Skin of body (tissue), 3 donors: ENCODE measurements at places on chromosomes 11 and 22.

GRCh38 chr22:42468841-42469240 lies 36.6 kb upstream of the NFAM1 start:
- no peak for DNase-seq

DNA sequence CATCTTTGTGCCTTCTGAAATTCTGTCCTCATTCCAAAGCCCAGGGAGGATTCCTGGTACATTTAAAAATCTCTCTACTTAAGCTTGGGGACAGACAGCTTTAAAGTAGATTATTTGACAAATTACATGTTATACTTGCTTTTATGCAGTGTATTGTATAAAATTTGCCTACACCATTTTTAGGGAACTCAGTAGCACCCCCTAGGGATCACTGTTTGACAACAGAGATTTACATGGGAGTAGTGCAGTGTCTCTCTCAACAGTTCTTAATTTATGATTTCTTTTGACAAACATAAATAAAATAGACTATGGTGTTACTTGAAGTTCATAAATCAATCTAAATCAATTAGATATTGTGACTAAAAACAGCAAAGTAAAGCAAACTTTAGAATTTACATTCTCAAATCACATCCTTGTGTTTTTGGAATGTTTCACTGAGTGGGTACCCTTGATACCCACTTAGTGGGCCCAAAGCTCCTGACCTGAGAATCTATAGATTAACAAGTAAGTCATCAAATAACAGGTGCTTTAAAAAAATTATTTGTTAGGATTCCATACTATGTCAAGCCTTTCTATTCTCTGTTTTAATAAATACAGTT lies 428.8 kb downstream of the DYNC2H1 start:
- DNase-seq: no peak

GRCh38 chr11:81005595-81005994 lies 1564.8 kb upstream of the TENM4 start:
- no peak for DNase-seq

DNA sequence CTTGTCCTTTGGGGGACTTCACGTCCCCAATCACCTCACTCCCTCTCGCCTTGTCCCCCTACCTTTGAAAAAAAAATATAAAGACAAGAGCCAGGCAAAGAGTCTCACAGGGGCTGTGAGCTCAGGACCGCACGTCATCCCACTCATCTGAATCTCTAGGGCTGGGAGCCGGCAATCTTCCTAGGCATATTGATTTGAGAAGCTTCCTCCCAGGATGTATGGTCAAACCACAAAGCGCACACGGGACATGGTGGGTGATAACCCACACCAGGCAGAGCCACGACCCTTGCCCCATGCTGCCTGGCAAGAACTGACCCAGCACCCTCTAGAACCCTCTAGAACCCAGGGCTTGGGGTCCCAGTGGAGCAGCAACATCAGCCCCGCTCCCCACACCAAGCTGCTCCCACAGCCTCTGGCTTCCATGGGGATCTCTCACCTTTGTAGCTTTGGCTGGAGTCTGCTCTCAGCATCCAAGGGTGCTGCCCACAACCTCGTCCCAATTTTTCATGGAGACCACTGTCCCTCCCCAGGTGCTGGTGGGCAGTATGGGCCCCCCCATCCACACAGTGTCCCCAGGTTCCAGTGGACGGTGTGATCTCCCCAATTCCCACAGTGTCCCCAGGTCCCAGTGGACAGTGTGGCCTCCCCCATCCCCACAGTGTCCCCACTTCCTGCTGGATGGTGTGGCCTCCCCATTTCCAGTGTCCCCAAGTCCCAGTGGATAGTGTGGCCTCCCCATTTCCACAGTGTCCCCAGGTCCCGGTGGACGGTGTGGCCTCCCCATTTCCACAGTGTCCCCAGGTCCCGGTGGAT lies 85.2 kb upstream of the FGF3 start:
- DNase-seq: no peak

GRCh38 chr22:39859903-39860588 lies 33.5 kb downstream of the ENTHD1 start:
- DNase-seq: no peak
